ENCODE measurements at places on chromosomes 3 and 15.

DNA sequence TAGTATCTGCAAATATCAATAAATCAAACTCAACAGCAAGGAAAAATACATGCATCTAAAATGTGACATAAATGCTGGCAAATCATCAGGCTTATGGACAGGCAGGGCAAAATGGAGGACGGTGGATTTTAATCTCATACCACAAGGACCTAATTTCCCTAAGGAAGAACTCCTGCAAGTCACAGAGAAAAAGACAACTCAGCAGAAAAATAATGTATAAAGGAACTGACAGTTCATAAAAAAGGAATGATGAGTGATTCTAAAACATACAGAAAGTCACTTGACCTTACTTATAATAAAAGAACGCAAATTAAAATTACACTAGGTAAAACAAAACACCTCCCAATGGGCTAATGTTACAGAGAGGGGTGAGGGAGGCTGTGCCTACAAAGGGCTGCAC lies 17.2 kb downstream of the TUBGCP5 start:
- DNase-seq: no peak

GRCh38 chr15:27847775-27848710 lies 251.1 kb downstream of the OCA2 start:
- DNase-seq: no peak

DNA sequence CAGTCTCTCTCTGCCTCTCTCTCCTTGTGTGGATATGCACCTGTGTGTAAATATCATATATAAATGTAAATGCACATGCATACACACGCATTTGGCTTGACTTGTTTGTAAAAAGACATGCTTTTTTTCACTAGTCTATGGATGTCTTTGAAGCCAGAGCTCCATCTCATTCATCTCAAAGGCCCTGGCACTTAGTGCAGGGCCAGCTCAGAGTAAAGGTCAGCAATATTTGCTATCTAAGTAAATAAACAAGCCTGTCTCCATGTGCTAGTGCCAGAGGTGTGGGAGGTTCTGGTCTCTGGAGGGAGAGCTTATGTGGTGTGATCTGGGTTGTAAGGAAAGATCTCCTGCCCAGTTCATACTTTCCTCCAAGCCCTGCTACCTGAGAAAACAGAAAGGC lies 5.6 kb downstream of the CLSTN2 start:
- no peak for DNase-seq

GRCh38 chr3:124089214-124089613 lies 97.3 kb upstream of the ROPN1 start:
- no peak for DNase-seq

DNA sequence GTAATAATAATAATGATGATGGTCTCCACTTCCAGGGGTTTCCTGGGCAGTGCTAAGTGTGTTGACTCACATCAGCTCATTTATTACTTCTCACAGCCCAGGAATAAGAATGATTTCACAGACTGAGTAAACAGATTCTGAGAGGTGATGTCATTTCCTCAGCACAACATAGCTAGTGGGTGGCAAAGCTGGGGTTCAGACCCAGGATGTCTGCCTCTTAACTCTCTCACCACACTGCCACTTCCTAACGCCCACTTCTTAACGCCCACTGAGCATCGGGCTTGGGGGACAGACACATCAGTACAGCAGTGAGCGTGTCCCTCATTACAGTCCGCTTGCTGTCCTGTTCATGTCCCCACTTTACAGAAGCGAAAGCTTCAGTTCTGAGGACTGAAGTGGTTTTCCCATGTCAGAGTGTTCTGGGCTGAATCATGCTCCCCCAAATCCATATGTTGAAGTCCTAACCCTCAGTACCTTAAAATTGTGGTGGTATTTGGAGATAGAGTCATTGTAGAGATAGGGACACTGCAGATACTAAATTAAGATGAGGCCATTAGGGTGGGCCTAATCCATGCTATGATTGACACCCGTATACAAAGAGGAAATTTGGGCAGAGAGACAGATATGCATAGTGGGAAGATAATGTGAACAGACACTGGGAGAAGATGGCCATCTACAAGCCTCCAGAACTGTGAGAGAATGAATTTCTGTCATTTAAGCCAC lies 68.0 kb downstream of the ATP2B2 start:
- DNase-seq: peak; percentile 81

- DNase-seq: no peak
These were observed 527.5 kb downstream of the NAALADL2 start for GRCh38 chr3:175386630-175387029.

- DNase-seq: no peak
These were observed 6.1 kb upstream of the RPP14 start for GRCh38 chr3:58299839-58300516.
